NCI-H187 treated with DMSO at 0.1 percent for 48 hours (cell line): ENCODE measurements at places on chromosomes 7 and 10.

GRCh38 chr7:130890176-130891020 lies 156.4 kb upstream of the KLF14 start:
- no peak for DNase-seq

DNA sequence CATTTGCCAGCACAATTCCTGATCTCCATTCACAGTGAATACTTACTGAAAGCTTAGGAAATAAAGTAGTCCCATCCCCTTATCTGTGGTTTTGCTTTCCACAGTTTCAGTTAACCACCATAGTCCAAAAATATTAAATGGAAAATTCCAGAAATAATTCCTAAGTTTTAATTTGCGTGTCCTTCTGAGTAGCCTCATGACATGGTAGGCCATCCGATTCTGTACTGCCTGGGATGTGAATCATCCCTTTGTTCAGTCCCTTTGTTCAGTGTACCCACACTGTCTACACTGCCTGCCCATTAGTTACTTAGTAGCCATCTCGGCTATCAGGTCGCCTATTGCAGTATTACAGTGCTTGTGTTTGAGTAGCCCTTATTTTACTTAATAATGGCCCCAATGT lies 14.2 kb downstream of the RAB11FIP2 start:
- DNase-seq: no peak

DNA sequence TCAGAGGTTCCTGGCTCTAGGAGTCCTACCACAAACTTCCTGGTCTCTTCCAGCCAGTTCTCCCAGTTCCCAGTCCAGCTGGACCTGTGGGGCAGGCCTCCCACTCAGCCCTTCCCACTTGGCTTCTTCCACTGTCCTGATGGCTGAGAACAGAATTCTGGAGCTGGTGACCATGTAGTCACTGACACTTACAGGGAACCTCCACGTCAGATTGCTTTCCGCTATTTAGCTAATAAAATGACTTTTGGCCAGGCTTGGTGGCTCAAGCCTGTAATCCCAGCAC lies 63.5 kb upstream of the ZRANB1 start:
- DNase-seq: no peak

GRCh38 chr7:74149071-74149470 lies 25.1 kb upstream of the EIF4H start:
- no peak for DNase-seq

DNA sequence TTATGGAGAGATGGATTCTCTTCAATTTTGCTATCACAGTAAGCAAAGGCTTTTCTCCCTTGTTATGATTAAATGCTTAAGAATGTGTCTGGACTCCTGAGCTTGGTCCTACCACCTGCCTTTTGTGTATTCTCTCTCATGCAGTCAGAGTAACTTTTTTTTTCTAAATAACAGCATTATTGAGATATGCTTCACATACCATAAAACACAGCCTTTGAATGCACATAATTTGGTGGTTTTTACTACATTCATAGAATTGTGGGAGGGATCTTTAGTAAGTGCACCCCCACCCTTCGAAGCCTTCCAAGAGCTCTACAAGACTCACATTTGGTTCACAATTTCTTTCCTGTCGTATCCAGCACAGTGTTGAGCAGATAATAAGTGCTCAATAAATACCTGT lies 175.5 kb downstream of the ADAM12 start:
- DNase-seq: no peak

GRCh38 chr7:101367676-101368075 lies 5.0 kb downstream of the COL26A1 start:
- no peak for DNase-seq

GRCh38 chr7:107233174-107233573 lies 64.4 kb downstream of the HBP1 start:
- DNase-seq: no peak

- DNase-seq: no peak
Measured at GRCh38 chr10:133031541-133032125, 56.1 kb upstream of the ADGRA1 start.

- DNase-seq: no peak
Measured at GRCh38 chr7:18792871-18793595, 297.5 kb downstream of the HDAC9 start.

GRCh38 chr7:77320714-77321113 lies 95.4 kb downstream of the GSAP start:
- DNase-seq: no peak

GRCh38 chr7:136353287-136353686 lies 376.1 kb upstream of the MTPN start:
- DNase-seq: no peak

DNA sequence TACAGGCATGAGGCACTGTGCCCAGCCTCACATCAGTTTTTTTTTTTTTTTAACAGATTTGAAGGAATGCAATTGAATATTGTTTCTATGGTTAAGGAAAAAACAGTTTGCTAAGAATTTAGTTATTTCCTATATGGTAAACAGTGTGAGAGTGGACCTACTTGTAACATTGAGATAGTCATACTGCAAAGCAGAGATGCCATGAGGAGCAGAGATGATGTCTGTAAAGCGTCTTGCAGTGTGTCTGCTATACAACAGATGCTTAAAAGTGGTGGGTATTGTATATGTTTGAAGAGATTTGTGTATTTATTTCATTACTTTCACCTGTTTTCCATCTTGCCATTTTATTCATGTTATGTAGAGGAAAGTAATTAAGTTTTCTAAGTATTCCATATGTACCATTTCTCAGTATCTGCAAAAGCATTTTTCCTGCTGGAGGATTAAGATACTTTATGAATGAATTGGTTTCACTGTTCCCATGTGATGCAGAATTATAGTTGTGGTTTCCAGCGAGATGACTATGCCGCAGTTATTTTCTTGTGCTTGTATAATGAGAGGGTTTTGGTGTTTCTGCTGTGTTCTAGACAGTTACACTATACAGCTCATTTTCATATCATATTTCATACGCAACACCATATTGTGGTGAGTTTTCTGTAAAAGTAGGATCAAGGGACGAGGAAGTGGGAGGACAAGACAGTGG lies 26.6 kb downstream of the TET1 start:
- no peak for DNase-seq

- no peak for DNase-seq
Measured at GRCh38 chr7:82477733-82478515, 34.3 kb upstream of the CACNA2D1 start.

GRCh38 chr7:140899883-140900282 lies 24.8 kb downstream of the BRAF start:
- DNase-seq: no peak

DNA sequence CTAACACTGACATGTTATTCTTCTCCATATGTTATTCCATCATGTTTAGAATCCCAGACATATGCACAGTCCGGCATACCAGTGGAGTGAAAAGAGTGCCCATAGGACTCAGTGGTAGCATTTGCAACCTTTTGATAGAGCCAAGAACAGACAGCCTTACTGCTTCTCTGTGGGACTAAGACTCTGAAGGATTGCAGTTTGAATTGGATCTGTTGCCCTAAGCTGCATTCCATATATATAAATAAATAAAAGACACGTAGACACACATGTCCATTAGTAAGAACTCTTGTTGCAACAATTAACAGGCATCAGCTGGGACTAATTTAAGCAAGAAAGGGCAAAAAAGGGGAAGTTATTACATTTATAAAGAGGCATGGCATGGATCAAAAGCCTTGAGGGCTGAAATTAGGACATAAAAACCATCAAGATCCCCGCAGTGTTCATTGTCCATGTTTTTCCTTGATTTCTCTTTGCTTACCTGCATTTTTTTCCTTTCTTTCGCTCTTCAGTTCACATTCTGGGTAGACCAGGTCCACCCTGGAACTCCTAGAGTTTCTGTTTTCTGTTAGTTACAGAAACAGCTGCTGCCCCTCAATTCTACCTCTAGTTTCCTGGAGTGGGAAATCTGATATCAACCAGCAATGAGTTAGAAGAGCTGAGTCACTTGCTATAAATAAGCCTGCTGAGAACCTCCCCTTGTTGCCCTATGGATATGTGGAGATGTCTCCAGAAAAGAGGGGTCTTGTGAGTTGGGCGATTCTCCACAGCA lies 132.4 kb downstream of the SORCS1 start:
- DNase-seq: no peak

GRCh38 chr10:116836902-116837523 lies 12.3 kb upstream of the ENO4 start:
- DNase-seq: peak; percentile 26

- no peak for DNase-seq
Measured at GRCh38 chr10:94046098-94046497, 52.4 kb downstream of the PLCE1 start.

DNA sequence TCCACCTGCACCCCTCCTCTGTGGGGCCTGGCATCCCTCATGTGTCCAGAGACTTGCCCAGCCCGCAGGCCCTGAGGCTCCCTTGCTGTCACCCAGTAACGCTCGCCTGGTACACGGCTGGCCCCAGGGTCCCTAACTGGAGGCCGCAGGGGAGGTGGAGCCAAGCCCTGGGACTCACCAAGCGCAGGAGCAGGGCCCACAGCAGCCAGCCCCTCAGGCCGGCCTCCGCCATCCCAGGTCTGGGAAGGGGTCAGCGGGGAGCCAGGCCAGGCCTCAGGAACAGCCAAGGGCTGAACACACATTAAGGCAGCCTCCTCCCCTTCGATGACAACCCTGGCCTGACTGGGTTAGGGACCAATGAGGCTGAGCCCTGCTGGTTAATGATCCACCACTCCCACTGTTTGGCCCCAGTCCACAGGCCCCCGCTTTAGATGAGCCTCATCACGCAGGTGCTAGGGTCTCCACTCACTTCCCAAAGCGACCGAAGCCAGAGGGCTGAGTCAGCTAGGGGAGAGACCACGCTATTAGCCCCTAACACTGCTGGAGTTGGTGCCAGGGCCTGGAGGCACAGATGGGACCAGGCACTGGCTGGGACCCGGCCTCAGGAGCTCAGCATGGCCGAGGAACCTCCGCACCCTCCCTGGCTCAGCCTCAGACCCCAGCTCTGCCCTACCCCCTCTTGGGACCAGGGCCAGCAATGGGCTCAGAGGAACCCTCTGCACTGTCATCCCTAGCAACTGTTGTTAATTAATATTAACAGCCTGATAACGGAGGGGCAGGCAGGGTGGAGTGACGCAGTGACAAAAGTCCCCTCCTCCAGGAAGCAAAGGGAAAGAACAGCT lies at the start of gene NPC1L1:
Gene NPC1L1 (minus strand): TSS at position 303 of the 842 bp plus-strand sequence. CDS start 71 bp downstream, at position 232.
- DNase-seq: no peak

DNA sequence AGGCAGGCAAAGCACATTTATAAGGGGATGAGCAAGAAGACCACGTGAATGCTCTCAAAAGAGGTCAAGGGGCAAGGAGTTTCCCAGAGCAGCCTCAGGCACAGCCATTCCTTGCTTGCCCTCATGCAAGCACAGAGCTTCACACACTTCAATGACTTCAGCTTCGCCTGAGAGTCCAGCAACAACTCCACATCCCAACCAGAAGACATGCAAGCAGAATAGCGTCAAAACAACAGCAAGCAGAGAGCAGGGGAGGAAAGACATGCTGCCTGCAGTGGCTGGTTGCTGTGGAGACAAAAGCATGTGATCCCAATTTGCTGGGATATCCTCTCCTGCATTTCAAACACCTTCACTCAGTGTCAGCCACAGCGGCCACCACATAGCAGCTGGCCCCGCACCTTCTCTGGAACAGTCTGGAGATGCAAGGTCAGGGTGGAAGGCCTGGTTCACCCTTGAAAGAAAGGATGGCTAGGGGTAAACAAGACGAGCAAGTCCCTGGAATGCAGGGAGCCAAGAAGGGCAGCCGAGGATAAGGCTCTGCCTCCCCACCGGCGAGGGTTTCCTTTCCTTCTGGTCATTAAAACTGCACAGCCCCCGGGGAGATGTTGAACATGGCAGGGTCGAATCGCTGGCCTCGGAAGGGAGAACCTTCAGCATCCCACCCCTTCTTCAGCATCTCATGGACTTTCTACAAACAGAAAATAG lies 60.2 kb upstream of the CAMK2B start:
- no peak for DNase-seq

DNA sequence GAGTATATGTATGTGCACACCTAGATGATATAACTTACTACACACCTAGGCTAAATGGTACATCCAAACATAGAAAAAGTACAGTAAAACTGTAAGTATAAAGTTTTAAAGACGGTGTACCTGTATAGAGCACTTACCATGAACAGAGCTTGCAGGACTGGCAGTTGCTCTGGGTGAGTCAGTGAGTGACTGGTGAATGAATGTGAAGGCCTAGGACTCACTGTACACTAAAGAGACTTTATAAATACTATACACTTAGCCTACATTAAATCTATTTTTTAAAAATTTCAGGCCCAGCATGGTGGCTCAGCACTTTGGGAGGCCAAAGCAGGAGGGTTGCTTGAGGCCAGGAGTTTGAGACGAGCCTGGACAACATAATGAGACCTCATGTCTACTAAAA lies 195.3 kb downstream of the FZD1 start:
- DNase-seq: no peak

DNA sequence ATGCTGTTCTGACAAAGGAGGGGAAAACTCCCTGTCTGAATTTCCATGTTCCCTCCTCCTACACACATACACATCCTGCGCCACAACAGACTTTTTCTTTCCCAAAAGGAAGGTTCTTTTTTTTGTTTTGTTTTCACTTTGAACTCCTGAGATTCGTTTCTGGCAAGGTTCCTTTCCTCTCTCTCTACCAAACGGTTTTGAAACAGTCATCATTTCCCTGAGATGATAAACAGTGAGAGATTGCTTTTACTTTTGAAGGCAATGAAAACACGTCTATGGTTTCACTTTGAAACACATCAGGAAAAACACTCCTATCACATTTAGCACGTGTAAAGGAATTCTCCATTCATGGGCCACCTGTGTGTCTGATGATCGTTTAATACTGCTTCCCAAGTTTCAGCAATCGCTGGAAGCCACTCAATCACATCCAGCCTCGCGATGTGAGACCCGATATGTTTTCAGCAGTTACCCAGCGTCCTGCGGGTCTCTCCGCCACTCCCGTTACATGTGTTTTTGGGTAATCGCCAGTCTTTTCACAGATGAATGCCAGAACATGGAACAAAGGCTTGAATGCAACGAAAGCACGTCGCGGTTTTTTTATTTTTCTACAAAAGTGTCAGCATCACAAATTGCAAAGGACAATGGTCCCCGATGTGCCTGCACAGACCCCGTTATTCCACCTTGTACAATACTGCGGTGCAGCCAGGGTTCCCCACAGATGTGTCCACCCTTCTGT lies 62.8 kb upstream of the CUX1 start:
- no peak for DNase-seq

DNA sequence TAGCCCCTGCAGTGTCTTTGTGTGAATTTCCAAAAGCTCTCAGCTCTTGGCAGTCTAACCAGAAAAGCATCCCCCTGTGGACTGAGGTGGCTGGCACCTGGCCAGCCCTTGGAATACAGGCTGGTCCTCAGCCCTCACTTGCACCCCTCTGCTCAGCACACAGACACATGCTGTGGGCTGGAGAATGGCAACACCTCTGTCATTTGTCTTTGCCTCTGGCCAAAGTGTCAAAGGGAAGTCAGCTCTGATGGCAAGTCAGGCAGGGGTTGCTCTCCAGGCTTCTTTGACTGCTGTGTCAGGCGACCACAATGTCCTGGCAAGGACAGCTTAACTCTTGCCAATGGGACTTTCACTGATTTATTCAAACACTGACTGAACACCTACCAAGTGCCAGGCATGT lies 724.8 kb downstream of the INHBA start:
- no peak for DNase-seq
